ENCODE measurements at places on chromosomes 3 and 15.
A peak's percentile ranks its signal among the peaks of the same experiment; 100 is the strongest.

- DNase-seq, result no peak
Observed at GRCh38 chr3:71129611-71130431, 453.7 kb downstream of the FOXP1 start.

GRCh38 chr3:72571052-72571451 is 277.2 kb downstream of the SHQ1 start:
- no peak for DNase-seq

DNA sequence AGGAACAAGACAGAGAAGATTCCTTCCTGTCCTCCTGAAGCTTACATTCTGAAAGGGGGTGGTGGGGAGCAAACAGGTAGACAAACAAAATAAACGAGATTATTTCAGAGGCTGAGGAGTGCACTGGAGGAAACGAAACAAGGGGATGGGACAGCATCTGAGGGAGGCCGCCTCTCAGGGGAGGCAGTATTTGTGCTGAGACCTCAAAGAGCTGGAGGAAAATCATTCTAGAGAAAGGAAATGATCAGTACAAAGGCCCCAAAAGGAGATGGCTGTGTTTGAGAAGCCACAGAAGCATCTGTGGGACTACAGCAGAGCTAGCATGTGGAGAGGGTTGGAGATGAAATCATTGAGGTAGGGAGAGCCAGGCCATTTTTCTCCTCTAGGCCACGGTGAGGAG is 55.1 kb downstream of the DCLK3 start:
- no peak for DNase-seq

DNA sequence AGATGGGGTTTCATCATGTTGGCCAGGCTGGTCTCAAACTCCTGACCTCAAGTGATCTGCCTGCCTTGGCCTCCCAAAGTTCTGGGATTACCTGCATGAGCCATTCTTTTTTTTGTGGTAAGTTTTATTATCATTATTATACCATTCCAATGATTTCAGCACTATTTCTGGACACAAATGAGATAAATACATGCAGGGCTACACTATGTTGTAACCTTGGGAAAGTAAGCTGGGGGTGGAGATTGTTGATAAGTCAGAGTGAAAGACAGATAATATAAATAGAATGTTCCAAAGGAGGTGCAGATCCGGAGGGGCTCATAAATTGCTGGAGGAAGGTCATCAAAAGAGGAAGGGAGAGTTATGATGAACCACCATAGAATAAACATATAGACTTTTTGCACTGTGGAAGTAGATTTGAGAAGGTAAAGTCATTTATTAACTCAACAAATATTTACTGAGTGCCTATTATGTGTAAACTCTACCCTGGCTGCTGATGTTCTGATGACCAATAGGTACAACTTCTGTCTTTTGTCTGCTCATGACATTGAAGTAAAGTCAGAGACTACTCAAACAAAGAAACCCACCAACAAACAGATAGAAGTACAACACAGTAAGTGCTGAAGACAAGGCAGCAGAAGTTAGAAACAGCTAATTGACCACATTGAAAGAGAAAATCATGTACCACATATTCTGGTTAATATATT is 478.9 kb upstream of the GOLIM4 start:
- no peak for DNase-seq

DNA sequence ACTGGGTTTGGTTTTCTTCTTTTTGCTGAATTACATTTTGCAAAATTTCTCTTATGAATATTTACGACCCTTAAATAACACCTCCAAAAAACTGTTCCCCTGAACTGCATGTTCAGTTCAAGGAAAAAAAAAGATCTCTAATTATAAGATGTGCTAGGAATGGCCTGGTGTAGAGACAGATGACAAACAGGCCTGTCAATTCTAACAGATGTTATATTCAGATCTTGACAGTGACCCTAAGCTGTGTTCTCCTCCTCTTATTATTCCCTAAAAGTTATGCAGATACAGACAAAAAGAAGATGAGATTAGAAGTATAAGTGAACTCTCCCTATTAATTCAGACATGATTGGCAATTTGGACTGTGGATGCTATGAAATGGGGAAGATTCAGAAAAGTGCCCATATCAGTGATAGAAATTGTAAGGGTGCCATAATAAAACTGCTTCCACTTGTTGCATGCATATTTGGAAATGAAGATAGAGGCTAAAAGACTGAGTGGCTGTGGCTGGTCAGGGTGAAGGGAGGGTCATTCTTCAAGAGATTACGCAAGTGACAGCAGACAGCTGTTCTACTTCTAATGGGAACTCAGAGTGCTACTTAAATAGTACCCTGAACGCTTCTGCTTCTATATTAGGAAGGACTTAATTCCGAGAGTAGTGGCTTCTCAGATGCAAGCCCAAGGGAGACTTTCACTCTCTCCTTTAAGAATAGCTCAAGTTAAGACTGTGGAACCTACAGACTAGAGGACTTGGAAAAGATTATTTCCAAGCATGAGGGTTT is 75.5 kb downstream of the ADAMTS9 start:
- peak; percentile 51 for DNase-seq

GRCh38 chr3:85560088-85560785 is 601.4 kb downstream of the CADM2 start:
- DNase-seq, result no peak

GRCh38 chr15:85518979-85519761 is 138.8 kb downstream of the AKAP13 start:
- DNase-seq, result no peak

- no peak for DNase-seq
Observed at GRCh38 chr3:31225923-31226322, 306.8 kb upstream of the STT3B start.

DNA sequence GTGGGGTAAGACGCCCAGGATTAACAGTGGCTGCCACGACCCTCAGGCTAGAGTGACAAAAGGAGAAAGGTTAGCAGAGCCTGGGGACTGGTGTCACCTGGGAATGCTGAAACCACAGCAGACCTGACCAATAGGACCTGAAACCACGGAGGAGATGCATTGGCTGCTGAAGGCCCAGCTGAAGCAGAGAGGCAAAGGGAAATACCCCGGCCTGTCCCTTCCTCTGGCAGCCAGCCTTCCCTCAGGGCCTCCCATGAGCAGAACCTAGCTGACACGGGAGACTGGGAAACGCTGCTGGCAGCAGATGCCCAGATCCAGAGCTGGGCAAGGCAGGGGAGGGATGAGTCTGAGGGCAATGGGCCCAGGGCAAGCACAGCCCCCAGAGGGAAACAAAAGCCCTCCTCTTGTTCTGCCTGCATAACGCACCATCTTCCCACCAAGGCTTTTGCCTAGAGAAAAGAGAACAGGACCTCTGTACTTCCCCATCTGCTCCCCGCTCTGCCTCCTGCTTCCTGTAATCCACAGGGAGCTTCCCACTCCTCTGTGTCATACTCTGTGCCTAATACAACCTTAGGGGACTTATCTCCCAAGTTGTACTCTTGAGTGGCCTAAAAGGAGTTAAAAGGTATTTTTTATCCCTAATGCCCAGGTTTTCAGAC is 216.2 kb downstream of the ABHD5 start:
- DNase-seq, result no peak

- DNase-seq, result no peak
Observed at GRCh38 chr3:160199108-160199507, 26.1 kb upstream of the C3orf80 start.

- no peak for DNase-seq
Observed at GRCh38 chr3:148332509-148332908, 365.2 kb upstream of the AGTR1 start.

DNA sequence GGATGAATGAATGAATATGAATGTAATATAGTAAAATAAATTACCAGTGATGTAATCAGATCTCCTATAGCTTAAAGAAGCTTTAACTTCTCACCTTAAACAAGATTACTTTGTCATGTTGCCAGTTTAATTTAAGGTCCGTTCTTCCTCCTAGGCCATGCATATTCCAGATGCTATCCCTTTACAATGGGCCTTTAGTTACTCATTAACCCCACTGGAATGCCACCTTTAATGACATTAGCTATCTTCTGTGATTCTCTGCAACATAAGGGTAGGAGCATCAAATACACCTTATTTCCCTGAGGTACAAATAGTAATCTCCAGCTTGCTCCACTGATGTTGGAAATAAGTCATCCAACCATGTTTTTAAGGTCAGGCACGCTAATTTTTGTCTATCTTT is 63.0 kb upstream of the TIMP4 start:
- DNase-seq, result no peak

GRCh38 chr3:185647880-185648210 is 61.8 kb downstream of the SENP2 start:
- DNase-seq, result no peak

GRCh38 chr15:63820210-63820609 is 13.5 kb downstream of the HERC1 start:
- no peak for DNase-seq

- no peak for DNase-seq
Observed at GRCh38 chr3:53688066-53688465, 158.2 kb downstream of the CHDH start.

DNA sequence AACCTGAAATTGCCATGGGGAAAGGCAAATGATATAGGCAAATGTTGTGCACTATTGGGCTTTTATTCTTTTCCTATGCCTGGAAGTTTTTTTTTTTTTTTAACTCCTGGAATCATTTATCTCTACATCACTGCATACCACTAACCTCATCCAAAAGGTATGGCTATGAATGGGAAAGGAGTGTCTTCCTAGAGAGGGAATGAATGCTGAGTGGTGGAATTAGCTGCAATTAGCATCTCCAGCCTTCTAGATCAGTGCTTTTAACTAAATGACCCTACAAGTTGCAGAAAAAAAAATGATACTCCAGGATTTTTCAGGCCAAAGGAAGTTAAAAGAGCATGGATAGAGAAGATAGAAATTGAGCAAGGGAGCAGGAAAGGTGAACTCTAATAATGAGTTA is 429.8 kb upstream of the PDZRN3 start:
- no peak for DNase-seq

- DNase-seq, result no peak
Observed at GRCh38 chr3:186895406-186895805, 34.9 kb upstream of the ST6GAL1 start.

DNA sequence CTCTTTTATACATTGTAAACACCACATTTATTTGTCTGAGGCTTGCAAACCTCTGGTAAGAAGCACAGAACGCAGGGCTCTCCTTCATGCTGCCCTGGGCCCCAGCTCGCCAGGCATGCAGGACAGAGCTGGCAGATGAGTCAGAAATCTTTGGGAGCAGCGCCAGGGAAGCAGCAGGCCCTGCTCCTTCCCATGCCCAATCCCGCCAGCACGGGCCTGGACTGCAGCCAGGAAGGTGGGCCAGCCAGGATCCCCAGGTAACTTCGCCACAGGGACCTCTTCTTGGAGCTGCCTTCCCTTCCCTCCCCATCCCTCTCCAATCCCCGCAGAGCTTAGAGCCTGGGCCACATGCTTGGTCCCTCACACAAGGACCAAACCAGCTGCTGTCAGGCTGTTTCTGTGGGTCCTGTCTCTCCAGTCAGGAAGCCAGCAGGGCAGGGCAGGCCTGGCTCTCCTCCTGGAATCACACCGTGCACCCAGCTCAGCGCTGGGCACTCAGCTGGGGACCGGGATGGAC is 8.8 kb downstream of the STOML1 start:
- no peak for DNase-seq

GRCh38 chr3:191263365-191263764 is 64.3 kb downstream of the OSTN start:
- no peak for DNase-seq

- DNase-seq, result no peak
Observed at GRCh38 chr3:165125836-165126235, 47.5 kb upstream of the SI start.

GRCh38 chr3:64815195-64815631 is 127.4 kb upstream of the ADAMTS9 start:
- DNase-seq, result no peak
